Activated naive CD4-positive, alpha-beta T cell (primary cell): ENCODE measurements at places on chromosomes 3 and 15.

- no peak for DNase-seq
Measured at GRCh38 chr3:46406443-46406787, 451 bp downstream of the CCR5AS start.

- DNase-seq, result no peak
Measured at GRCh38 chr3:63051920-63052319, 176.7 kb upstream of the CADPS start.

DNA sequence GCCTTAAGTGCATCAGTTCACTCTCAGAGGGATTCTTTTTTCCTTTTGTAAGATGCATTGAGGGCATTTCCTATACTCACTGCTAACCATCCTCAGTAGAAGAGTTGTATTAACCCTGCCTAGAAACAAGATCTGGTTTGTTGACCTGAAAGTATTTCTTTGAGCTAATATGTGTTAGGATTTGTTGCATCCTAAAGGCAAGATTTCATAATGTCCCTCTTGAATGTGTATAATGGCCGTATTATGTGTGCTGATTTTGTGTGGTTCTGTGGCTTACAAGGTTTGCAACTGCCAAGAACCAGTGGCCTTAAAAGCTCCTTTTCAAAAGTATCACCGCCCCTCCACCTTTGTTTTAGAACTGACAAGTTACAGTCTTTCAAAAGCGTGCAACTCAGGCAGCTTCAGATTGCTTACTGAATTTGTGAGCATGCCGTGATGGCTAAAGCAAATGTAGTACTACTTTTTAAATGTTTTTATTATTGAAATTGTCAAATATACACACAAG lies 182.0 kb upstream of the BHLHE40 start:
- DNase-seq, result no peak

GRCh38 chr3:179956416-179956830 lies 80.3 kb downstream of the PEX5L start:
- no peak for DNase-seq

DNA sequence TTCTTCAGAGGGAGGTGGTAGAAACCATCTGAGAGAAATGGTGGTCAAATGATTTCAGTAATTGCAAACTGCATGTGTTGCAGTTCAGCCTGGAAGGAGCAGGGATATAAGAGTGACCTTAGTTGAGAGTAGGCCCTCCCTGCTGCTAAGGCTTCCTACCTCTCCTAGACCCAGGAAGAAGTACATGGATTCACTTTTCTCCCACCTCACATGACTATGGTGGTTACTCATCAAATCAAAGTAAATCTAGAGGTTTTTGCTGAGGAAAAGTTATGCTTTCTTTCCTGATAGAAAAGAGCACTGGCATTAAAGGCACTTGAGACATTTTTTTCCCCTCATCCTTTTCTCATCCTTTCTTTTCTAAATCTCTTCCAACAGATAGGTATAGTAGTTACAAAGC lies 43.2 kb upstream of the LEKR1 start:
- DNase-seq, result no peak

- no peak for DNase-seq
Measured at GRCh38 chr3:195286115-195286872, 15.3 kb upstream of the XXYLT1 start.

GRCh38 chr15:67779549-67780111 lies 45.7 kb upstream of the SKOR1 start:
- DNase-seq, result no peak

GRCh38 chr3:186208296-186208989 lies 99.6 kb upstream of the ETV5 start:
- no peak for DNase-seq

DNA sequence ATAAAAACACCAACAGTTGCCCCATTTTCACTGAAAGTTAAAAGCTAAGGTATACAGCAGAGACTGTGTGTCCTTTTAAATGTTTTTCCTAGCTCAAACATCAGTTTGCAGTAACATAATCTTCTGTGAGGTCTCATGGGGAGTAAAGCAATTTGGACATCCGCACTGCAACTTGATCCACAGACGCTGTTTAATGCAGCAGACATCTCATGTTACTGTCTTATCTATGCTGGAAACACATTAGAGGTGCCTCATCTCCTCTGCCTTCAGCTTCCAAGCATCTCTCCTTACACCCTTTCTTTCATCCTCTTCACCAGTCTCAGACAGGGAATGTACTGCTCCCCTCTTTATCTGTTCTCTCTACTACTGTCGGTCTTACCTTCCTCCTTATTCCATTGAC lies 53.7 kb upstream of the ATP11B start:
- DNase-seq, result no peak

DNA sequence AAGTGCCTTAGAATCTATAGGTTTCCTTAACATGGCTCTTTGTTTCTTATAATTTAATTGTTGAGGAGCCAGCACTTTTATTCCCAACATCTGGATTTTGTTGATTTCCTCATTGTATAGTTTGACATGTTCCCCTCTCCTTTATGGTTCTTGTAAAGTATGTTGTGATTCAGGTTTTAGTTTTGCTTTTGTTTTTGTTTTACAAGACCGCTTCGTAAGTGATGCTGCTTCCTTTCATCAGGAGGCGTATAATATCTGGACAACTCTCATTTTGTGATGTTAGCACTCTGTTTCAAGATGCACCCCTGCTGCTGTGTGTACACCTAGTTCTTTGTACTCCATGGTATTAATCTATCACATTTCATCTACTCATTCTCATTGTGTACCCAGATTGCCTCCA lies 48.7 kb downstream of the SLC49A4 start:
- no peak for DNase-seq

- DNase-seq, result no peak
Measured at GRCh38 chr3:186413615-186414415, 51.8 kb upstream of the DGKG start.

- no peak for DNase-seq
Measured at GRCh38 chr3:126261037-126261436, 80.7 kb upstream of the ALDH1L1 start.

DNA sequence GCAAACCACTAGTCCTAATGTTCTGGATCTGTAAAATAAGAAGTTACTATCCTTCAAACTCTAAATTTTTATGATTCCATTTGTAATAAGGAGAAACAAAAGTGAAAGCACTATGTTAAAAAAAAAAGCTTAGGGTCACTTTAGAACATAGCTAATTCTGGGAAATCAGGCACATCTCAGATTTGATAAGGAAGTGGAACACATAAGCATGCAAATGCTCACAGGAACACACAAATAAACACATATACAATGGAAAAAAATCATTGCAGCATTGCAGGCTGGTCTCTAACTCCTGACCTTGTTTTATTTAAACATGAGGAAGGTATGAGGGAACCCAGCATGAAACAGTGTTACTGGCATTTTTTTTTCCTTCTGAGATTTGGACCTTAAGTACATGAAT lies 63.2 kb upstream of the TNFSF10 start:
- DNase-seq, result no peak

GRCh38 chr15:89662893-89663626 lies 7.8 kb upstream of the KIF7 start:
- DNase-seq, result no peak

DNA sequence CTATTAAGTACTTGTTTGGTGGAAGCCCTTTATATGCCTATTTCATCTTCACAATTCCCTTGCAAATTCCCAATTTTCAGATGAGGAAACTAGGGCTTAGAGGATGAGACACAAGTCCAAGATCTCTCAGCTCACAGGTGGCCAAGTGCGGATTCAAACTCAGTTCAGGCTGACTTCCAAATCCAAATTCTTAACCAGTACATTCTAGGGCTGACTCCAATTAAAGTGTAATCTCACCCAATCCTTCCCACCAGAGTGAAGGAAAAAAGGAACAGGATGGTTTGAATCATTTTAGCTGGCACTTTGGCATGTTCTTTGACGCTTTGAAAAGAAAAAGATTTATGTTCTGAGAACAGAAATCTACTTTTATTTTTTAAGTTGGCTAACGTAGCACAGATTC lies 12.7 kb downstream of the ARHGEF3 start:
- no peak for DNase-seq

- no peak for DNase-seq
Measured at GRCh38 chr15:66404532-66404931, 17.8 kb downstream of the MAP2K1 start.

DNA sequence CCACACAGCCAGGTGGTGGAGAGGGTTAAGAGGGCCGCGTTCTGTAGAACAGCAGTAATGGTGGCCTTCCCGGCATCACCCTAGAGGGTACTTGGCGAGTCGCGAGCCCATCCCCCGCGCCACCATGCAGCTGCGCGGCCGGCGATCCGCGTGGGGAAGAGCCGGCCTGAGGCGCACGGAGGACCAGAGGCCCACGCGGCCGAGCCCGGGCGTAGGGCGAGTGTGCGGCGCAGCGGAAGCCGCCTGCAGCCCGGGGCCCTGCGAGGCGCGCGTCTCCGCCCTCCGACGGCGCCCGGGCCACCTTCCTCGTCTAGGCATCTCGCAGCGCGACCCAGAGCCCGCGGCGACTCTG lies 423 bp downstream of the TKT start:
- DNase-seq, result no peak

DNA sequence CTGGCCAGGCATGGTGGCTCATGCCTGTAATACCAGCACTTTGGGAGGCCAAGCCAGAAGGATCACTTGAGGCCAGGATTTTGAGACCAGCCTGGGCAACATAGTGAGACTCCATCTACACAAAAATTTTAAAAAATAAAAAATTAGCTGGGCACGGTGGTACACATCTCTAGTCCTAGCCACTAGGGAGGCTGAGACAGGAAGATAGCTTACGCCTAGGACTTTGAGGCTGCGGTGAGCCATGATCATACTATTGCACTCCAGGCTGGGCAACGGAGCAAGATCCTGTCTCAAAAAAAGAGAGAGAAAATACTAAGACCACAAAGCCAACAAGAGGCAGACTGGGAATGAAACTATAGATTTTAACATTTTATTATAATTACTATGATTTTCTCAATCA lies 4.1 kb downstream of the MB21D2 start:
- no peak for DNase-seq
